ENCODE measurements at places on chromosomes 7 and 10. TPM values are rescaled to one million over a fixed set of nuclear protein-coding genes. Genes with fewer than 3 reads are reported as not detected.

SH3PXD2A gene
- total RNA-seq = 77.4 TPM

SCART1 gene
- total RNA-seq = 2.7 TPM

OR2A12 gene
- not detected for total RNA-seq

PPP1R3A gene
- not detected for total RNA-seq

C7orf57 gene
- total RNA-seq = not detected

SLC35B4 gene
- total RNA-seq = 16.6 TPM

DYNC1I1 gene
- total RNA-seq = 0.69 TPM

ANKRD7 gene
- 0.97 TPM for total RNA-seq

GNAT3 gene
- not detected for total RNA-seq

SPDYE5 gene
- total RNA-seq = not detected

BLNK gene
- not detected for total RNA-seq

C10orf62 gene
- total RNA-seq = 0.23 TPM

WIPF3 gene
- total RNA-seq = not detected

FHIP2A gene
- total RNA-seq = 23.8 TPM

ADCY1 gene
- 0.30 TPM for total RNA-seq

POM121L12 gene
- total RNA-seq = not detected

GPC2 gene
- total RNA-seq = 6.0 TPM

ACTR3C gene
- 1.2 TPM for total RNA-seq

DRGX gene
- not detected for total RNA-seq

PDE1C gene
- 0.74 TPM for total RNA-seq
